Karpas-422 (cell line): ENCODE measurements at places on chromosomes 11 and 22. TPM values are rescaled to one million over a fixed set of nuclear protein-coding genes. Genes with fewer than 3 reads are reported as not detected.

DNA sequence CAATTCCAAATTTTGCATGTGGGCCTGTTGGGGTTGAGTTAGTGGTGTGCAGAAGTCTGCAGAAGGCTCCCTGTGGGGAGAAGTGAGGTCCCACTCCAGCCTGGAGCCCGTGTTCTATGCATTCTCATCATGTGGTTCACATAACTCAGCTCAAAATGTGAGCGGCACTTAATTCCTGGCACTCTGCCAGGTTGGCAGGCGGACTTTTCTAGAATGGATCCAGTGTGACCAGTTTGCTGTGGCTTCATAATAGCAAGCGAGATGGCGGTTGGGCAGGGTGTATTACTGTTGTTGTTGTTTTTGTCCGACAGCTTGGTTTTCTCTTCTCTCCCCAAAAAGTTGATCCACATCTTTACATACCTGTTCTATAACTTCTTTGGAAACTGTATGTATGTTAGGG is 146.8 kb upstream of the TTC12 start:
- H3K36me3 ChIP-seq, result no peaks in the 10 kb centered on the region
- H3K4me3 ChIP-seq, result no peak overlapping the region
- H3K27me3 ChIP-seq, result no peaks in the 10 kb centered on the region
- H3K27ac ChIP-seq, result peak overlapping the region; percentile 89; the same call in 1 of the 2 replicates
- peaks cover 66% of the 10 kb centered on the region for H3K4me1 ChIP-seq

DNA sequence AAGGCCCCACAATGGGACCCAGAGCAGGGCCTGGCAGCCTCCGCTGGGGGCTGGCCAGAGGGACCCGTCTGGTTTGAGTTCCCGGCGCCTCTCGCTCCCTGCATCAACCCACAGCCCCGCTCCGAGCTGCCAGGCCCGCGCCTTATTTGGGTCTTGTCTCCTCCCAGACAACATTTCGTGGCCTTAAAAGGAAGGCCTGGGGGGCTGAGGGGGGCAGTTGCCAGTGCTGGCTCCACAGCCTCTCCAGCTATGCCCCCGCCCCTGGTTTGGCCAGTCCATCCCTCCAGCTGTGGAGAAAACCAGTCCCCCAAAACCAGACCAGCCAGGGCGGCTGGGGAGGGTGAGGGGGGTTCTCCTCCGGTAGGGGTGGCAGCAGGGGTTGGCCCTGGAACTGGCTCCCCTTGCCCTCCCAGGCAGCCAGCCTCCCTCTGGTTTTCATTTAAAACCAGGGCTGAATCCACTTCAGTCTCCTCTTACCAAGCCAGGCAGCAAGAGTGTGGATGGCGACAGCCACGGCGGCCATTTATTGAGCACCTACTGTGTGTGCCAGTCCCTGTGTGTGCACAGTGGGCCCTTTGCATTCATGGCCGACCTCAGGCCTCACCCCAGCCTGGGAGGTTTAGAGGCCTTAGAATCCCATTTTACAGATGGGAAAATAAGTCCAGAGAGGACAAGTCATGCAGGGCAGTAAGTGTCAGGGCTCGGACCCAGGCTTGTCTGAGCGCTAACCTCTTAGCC is 18.6 kb downstream of the EMID1 start:
- no peaks in the 10 kb centered on the region for H3K4me1 ChIP-seq
- H3K36me3 ChIP-seq, result no peaks in the 10 kb centered on the region
- DNase-seq, result no peak
- no peak overlapping the region for H3K4me3 ChIP-seq
- no peak overlapping the region for H3K27ac ChIP-seq

DNA sequence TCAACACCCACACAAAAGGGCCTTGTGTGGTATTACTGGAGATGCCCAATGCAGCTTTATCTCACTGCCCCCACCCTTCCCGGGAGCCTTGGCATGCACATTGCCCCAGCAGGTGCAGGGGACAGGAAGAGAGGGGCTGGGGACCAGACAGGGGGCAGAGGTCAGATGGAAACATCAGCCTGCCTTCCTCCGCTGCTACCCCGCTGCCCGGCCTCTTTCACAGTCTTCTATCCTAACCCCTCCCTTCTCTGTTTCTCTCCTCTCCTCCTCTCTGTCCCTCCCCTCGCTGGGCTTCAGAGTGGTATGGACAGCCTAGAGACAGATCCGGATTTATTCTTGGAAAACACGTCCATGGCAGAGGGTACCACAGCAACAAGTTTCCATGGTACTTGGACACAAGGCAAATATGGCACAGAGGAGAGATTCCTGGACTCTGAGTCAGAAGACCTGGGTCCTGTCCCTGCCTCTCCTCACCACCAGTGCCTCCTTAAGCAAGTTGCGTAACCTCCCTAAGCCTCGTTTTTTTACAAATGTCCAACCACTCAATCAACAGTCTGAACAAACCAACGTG is 8.3 kb upstream of the IGSF9B start:
- H3K36me3 ChIP-seq, result no peaks in the 10 kb centered on the region
- H3K27me3 ChIP-seq, result no peaks in the 10 kb centered on the region
- H3K27ac ChIP-seq, result no peak overlapping the region
- no peak for DNase-seq
- H3K4me3 ChIP-seq, result no peak overlapping the region
- H3K4me1 ChIP-seq, result peaks cover 29% of the 10 kb centered on the region

- no peak overlapping the region for H3K4me3 ChIP-seq
- H3K36me3 ChIP-seq, result no peaks in the 10 kb centered on the region
Measured at GRCh38 chr11:71089571-71089970, 162.8 kb downstream of the SHANK2 start.

DNA sequence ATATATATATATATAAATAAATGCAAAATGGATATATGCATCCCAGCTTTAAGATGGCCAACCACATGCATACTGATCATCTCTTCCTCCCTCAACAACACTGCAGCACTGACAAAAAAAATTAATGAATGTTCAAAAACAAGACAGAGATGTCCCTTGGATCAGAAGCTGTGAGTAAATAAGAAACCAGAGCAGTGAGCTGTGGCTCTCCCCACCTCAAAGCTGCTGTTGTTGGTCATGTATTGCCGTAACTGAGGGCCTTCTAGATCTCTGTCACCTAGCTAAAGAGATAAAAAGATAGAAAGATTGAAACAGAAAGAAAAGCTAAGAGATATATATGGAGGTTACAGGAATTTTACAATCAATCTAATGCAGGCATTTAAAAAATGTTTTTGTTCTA is 15.5 kb upstream of the TMEM135 start:
- H3K4me3 ChIP-seq, result no peak overlapping the region
- no peaks in the 10 kb centered on the region for H3K27me3 ChIP-seq
- no peaks in the 10 kb centered on the region for H3K36me3 ChIP-seq
- no peak for DNase-seq
- H3K4me1 ChIP-seq, result peaks cover 14% of the 10 kb centered on the region
- H3K27ac ChIP-seq, result no peak overlapping the region

DNA sequence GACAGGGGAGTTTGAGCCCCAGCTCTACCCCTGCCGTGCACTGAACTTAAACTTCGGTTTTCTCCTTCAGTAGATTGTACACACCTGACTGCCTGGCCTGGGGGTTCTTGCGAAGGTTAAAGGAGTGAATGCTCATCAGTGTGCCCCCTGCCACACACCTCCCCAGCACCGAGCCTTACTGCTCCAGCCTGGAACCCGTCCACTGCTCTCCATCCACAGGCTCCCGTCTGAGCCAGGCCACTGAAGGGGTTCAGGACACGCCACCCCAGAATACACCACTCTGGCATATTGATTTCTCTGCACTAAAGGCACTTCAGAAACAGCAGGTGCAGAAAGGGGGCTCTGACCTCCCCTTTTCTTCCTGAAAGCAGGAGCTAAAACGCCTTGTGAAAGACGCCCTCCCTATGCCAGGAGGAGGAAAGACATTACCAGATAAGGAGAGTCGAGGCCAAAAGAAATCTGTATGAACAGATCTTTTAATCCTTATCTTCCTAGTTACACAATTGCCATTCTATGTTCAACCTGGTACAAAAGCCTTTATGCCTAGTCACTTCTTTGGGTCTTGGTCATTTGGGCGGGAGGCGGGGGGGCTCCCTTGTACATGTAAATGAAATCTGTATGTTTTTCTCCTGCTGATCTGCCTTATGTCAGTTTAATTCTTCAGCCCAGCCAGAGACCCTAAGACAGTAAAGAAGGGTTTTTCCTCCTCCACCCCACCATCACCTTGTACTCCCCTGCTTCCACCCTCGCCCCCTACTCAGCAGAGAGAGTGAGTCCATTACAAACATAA is 1.9 kb upstream of the SSTR3 start:
- H3K27me3 ChIP-seq, result no peaks in the 10 kb centered on the region
- H3K4me1 ChIP-seq, result peaks cover 15% of the 10 kb centered on the region
- no peak overlapping the region for H3K4me3 ChIP-seq
- H3K27ac ChIP-seq, result no peak overlapping the region
- H3K36me3 ChIP-seq, result no peaks in the 10 kb centered on the region

- H3K4me3 ChIP-seq, result no peak overlapping the region
- H3K36me3 ChIP-seq, result no peaks in the 10 kb centered on the region
- H3K4me1 ChIP-seq, result no peaks in the 10 kb centered on the region
- no peak overlapping the region for H3K27ac ChIP-seq
- H3K27me3 ChIP-seq, result no peaks in the 10 kb centered on the region
Measured at GRCh38 chr11:2572491-2573239, 127.1 kb downstream of the KCNQ1OT1 start.

DNA sequence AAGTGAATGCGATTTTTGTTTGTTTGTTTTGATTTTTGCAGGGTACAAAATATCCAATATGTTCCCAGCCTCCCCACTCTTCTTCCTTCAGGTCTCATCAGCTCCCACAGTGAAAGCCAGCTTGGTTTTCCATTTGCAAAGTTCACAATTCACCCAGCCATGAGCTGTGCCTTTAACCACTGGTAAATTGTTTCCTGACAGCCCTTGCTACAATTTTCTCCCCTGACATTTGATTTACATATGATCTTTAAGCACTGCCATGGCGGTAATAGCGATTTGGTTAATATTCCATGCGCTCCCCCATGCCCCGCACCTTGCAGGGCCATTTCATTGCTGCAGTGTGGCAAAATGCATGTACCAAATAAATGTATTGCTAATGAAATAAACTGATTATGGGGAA is 385.9 kb downstream of the MIAT start:
- H3K4me3 ChIP-seq, result no peak overlapping the region
- H3K27ac ChIP-seq, result no peak overlapping the region
- no peaks in the 10 kb centered on the region for H3K4me1 ChIP-seq

The CD44 gene
- 0.58 and 0.86 TPM in 2 replicates for total RNA-seq

The ALG12 gene
- 4.7 and 4.8 TPM in 2 replicates for total RNA-seq

The TRIM77 gene
- not detected in 2 replicates for total RNA-seq

- no peak overlapping the region for H3K4me3 ChIP-seq
- no peaks in the 10 kb centered on the region for H3K4me1 ChIP-seq
- no peak for DNase-seq
Measured at GRCh38 chr22:38228873-38229740, 27.3 kb downstream of the MAFF start.

DNA sequence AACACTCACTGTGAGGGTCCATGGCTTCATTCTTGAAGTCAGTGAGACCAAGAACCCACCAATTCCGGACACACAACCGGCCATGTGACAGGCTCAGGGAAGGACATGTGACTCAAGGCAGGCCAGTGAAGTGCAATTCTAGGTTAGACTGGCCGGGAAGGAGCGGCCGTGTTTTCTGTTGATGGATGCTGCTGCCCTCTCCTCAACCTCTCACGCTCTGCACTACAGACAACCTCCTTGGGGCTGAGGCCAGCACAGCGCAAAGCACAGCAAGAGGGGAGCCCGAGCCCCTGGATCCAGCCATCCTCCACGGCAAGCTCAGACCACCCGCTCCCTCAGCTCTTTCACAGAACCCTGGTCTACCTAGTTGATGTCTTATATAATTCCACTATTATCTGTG is 2.8 kb downstream of the NUDT8 start:
- H3K27me3 ChIP-seq, result no peaks in the 10 kb centered on the region
- no peaks in the 10 kb centered on the region; the same call in 1 of the 2 replicates for H3K36me3 ChIP-seq
- no peak for DNase-seq
- H3K4me3 ChIP-seq, result no peak overlapping the region
- H3K4me1 ChIP-seq, result peaks cover 26% of the 10 kb centered on the region
- no peak overlapping the region for H3K27ac ChIP-seq

- no peaks in the 10 kb centered on the region for H3K4me1 ChIP-seq
- H3K36me3 ChIP-seq, result no peaks in the 10 kb centered on the region
- no peak for DNase-seq
- no peak overlapping the region for H3K27ac ChIP-seq
- H3K27me3 ChIP-seq, result no peaks in the 10 kb centered on the region
Measured at GRCh38 chr22:28450109-28450508, 229.5 kb downstream of the TTC28 start.

- H3K4me1 ChIP-seq, result peaks cover 16% of the 10 kb centered on the region
- no peaks in the 10 kb centered on the region for H3K36me3 ChIP-seq
- no peak overlapping the region for H3K4me3 ChIP-seq
- no peak overlapping the region for H3K27ac ChIP-seq
Measured at GRCh38 chr11:125257190-125257579, 92.6 kb downstream of the PKNOX2 start.

DNA sequence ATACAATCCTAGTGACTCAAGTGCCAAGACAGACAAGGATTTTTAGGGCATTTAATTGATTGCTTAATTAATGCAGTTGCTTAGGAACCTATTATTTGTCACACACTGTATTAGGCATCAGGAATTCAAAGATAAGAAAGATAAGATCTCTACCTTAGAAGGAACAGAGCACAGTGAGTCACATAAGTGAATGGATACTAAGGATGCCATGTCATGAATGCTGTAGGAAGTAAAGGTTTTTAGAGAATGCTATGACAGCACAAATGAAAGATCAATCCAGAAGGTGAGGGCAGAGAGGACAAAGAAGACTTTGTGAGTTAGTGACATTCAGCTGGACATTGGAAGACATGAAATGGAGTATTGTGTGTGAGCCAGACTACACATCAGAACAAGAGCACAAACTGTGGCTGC is 147.9 kb upstream of the DDI1 start:
- peak overlapping the region; percentile 37 for H3K4me3 ChIP-seq
- DNase-seq, result peak; percentile 56
- peaks cover 54% of the 10 kb centered on the region for H3K36me3 ChIP-seq
- H3K27me3 ChIP-seq, result no peaks in the 10 kb centered on the region

GRCh38 chr11:86119077-86119476 is 50.2 kb upstream of the PICALM start:
- no peak for DNase-seq
- no peak overlapping the region for H3K4me3 ChIP-seq
- H3K36me3 ChIP-seq, result no peaks in the 10 kb centered on the region
- no peaks in the 10 kb centered on the region for H3K27me3 ChIP-seq

DNA sequence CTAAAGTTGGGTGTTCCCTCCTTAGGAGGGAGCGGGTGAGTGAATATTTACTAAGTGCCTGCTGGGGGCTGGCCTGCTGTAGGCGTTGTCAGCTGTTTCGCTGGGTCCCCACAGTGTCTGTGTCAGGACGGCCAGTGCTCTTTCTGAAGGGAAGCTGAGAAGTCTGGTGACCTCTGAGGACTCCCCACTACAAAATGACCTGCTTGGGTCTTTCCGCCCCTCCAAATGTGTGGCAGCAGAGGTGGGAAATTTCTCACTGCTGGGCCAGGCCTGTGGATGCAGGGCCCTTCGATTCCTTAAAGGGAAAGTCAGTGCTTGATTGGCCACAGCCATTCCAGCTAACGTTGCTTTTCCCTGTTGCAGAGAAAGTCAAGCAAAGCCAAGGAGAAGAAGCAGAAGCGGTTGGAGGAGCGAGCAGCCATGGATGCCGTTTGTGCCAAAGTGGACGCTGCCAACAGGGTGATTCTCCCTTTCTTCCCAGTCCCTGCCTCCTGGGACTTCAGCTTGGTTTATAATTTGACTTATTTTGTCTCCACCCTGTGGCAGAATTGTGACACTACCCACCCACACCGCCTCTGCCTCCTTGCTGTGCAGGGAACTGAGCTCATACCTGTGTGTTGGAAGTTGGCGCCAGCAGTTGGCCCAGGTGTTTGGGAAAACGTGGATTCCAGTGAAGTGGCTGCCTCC is 6.8 kb downstream of the NAA40 start:
- H3K27me3 ChIP-seq, result no peaks in the 10 kb centered on the region
- H3K36me3 ChIP-seq, result peaks cover 11% of the 10 kb centered on the region
- H3K27ac ChIP-seq, result no peak overlapping the region
- peak; percentile 73 for DNase-seq
- H3K4me3 ChIP-seq, result no peak overlapping the region
